IPS DF 19.7 (cell line): ENCODE measurements at places on chromosomes 12 and 14.
A peak's percentile ranks its signal among the peaks of the same experiment; 100 is the strongest.

- DNase-seq, result no peak
Measured at GRCh38 chr14:63860146-63860545, 7.3 kb downstream of the SYNE2 start.

DNA sequence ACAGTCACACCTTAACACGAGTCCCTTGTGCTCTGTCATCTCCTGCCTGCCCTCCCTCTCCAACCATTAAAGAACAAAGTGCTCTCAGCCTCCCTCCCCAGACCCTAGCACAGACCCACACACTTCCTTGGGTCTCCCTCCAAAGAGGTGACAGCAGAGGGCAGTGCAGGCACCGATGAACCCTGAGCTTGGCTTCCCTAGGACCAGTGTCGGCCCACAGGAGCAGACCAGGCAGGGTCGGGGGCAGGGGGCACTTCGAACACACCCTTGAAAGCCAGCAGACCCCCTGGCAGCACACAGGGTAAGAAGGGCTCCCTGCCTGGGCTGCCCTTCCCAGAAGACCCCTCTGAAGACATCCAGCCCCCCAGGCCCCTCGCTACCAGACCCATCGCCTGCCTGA lies 7.0 kb downstream of the CDK2AP1 start:
- no peak for DNase-seq

DNA sequence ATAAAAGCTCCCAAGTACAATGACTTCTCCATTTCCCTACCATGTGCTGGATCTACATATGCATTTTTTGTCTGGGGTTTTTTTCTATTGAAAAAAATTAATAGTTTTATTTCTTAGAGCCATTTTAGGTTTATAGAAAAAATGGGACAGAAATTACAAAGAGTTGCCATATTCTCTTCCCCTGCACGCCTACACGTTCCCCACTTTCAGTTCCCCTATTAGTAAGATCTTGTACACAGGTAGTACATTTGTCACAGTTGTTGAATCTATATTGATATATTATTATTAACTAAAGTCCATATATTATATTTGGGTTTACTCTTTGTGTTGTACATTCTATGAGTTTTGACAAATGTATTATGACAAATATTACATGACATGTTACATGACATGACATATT lies 35.7 kb downstream of the SIX6 start:
- DNase-seq, result no peak

DNA sequence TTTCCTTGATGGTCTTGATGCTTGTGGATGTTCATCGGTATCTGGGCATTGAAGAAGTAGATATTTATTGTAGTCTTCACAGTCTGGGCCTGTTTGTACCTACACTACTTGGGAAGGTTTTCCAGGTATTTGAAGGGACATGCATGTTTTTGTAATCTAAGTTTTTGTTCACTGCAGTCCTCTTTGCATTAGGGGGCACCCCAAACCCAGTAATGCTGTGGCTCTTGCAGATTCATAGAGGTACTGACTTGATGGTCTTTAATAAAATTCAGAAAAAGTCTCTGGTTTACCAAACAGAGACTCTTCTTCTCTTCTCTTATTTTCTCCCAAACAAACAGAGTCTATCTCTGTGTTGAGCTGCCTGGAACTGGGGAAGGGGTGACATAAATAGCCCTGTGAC lies 150.9 kb upstream of the SLC16A7 start:
- no peak for DNase-seq

- DNase-seq, result peak; percentile 45
Measured at GRCh38 chr14:104977681-104978653, at the start of gene AHNAK2. Gene AHNAK2 (minus strand): TSS chr14:104978374. CDS start chr14:104978237, 137 bp downstream.

DNA sequence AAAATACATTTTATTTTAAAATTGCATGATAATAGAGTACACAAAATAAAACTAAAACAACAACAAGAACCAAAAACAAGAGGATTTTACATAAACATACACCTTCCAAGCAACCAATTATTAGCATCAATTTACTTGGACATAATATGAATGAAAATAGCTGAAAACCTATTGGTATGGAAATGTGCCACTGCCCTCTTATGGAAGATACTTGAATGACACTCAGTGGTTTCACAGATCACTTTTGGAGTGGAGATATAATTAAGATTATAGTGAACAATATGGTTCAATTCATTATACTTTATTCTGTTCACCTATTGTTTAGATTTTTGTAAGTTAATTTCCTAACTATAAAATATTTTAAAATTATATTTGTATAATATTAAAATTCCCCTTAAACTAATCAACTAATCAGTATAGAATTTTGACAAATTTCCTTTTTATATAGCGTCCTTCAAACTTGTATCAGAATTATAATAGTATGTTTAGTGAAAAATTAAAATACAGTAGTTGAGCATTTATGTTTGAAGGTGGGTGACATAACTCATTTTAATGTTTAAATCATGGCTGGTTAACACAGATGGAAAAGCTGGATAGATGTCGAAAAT lies 70.1 kb downstream of the SLC6A15 start:
- no peak for DNase-seq

DNA sequence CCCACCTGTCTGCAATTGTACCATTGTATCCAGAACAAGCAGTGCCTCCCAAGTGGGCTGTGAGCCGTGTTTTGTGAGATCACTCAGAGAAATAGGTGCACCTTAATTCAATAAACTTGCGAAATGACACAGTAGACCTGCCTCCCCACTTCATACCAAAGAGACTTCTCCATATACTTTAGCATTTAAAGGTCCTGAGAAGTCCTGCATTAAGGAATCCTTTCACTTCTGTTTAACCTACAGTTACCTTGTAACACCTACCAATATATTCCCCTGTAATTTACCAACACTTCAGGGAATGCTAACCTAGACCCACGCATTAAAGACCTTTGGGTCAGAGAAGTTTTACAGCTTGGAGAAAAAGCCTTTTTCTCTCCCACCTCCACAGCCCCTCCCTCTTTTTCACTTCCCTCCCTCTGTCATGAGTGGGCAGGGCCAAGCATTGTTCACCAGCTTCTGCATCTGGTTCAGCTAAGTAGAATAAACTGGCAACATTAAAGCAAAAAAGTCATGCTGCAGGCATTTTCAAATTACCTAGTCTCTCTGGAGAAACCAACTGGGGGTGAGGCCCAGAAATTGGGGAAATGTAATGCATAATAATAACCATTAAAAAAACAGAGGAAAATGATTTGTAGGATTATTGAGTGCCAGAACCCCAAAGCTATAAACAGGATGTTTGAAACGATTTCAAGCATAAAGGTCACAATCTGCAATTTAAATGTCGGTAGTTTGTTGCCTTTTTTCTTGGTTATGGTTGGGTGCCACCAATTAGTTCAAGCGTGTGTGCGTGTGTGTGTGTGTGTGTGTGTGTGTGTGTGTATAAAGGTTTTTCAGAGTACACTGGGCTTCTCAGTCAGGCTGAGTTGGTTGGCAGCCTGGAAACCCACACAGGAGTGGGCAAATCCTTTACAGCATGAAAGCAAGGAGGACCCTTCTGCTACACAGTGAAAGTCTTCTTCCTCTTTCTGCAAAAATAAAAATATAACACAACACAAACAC lies 13.7 kb upstream of the WSCD2 start:
- no peak for DNase-seq

DNA sequence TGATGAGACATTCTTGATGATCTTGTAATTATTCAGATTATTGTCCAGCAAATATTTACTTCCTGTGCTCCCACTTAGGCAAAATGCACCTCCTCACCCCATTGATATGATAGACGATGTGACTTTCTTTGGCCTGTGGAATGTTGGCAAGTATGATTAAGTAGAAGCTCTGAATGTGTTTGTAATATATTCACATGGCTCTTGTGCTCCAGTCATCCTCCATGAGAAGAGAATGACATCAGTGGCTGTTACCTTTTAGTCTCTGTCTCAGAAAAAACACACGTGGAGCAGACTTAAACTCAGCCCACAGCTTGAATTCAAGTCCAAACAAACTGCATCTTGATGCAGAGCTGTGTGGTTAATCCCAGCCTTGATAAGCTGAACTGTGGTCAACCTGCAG lies 984.3 kb upstream of the FBXO33 start:
- DNase-seq, result no peak

- DNase-seq, result no peak
Measured at GRCh38 chr12:27595231-27595642, 71.2 kb downstream of the PPFIBP1 start.

- DNase-seq, result no peak
Measured at GRCh38 chr12:46965137-46965536, 114.3 kb upstream of the PCED1B start.

DNA sequence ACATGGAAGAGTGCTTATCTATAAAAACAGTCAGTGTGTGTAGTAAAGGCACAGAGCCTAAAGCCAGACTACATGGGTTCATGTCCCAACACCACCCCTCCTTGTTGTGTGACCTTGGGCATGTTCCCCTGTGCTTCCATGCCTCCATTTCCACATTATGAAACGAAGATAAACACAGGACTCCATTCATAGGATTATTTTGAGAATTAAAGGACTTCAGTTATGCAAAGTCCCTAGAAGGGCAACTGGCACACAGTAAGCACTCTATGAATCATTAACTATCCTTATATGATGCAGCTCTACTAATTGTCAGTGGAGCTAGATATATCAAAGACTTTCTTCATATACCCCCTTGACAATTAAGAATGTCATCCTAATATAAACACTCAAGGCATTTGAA lies 17.8 kb downstream of the IFNG-AS1 start:
- DNase-seq, result no peak

DNA sequence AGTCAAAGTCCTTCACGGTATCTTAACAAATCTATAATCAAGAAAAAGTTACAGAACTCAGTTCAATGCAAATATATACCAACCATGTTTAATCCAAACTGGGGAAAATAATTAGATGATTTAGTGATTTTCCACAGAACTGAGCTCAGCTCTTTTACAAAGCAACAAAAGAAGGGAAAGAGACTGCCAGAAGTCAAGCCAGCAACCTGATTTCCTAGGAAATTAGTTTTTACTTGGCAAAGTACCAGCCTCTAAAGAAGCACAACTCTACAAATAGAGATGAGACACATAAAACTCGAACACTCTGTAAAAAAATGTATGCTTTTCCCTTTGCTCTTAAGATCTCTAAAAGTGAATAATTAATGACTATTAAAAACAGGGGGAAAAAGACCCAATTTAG lies 19.4 kb downstream of the NUMB start:
- no peak for DNase-seq

DNA sequence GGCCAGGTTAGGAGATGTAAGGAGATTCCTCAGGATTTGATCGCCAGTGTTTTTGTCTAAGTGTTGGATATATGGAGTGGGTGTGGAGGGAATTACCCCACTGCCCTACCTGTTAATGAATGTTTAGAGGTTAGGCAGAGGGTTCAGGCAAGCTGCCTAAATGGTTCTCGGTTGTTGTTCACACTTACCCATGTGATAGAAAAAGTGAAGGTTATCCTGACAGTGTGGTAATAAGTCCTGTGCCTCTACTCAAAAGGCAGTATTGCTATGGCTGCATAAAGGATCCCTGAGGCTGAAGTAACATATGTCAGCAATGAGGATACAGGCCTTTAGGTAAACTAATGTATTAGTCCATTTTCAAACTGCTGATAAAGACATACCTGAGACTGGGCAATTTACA lies 112.0 kb downstream of the GPHN start:
- no peak for DNase-seq

GRCh38 chr14:23365732-23366425 lies 907 bp upstream of the EFS start:
- peak; percentile 57 for DNase-seq

DNA sequence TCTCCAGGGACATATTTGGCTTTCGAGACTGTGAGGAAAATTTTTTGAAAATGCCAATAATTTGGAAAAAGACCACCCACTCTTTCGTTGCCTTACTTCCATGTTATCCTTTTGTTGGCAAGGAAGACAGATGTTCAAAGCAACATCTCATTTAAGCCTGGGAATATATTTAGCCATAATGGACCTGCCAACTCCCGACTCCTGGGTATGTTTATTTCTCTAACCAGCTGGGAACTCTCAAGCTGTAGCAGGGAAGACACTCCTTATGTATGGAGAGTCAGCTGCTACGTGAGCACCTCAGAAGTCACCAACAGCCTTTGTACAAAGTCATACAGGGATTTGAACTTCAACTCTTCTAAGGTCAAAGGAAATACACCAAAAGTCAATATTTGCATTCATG lies 96.5 kb upstream of the DAAM1 start:
- no peak for DNase-seq

DNA sequence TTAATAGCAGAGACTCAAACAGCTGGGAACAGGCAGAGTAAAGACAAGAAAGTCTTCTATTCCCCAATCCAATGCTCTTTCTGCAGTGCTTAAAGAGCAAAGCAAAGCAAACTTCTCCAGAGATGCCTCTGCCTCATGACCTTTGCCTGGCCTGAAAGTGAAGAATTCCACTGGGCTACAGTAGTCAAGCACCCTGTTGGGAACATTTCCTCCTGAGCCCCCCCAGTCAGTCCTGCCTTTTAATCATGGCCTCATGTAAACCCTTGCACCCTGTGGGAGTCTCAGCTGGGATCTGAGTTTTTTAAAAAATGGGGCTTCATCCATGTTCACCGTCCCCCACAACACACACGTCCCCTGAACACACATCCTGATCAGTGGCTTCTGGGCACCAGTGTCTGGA lies 62.7 kb upstream of the TSPAN11 start:
- no peak for DNase-seq

DNA sequence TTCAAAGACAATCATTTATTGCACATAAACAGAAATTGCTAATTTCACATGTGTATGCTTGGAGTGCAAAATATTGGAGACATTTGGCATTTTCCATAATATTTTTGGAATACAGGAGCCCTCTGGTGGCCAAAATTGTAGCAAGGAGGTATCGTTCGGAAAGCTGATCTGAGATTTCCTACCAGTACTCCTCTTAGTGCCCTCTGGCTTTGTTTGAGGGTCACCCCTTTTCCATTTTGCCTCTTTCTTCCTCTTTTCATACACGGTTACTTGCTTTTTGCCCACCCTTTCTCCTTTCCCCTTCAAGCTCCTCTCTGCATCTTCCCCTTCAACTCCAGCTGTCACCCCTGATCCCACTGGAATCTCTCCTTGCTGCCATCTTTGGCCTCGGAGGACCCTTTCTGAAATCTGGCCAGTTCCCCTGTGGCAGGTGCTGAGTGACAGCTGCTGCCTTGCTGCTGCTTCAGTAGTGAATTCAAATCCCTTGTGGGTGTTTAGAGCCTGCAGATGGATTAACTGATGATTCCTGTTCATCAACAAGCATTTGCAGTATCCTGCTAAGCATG lies 164.6 kb upstream of the PARP11 start:
- no peak for DNase-seq

DNA sequence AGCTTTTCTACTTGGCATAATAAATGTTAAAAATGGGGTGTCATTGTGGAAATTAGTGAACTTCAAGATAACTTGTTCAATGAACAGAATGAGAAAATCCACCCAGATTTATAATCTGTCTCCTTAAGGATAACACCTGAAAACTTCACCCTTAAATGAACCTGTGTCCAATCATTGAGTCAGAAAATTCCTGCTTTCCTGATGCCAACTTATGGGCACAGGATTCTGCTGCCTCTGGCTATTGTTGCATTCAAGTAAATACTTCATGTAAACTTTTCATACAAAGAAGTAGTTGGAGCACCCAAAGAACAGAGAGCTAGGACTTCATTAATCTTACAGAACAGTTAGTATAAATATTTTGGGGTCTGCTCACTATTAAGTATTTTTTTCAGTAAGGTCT lies 98.9 kb upstream of the PLEKHA5 start:
- no peak for DNase-seq
